ENCODE measurements at places on chromosomes 5 and 9.

DNA sequence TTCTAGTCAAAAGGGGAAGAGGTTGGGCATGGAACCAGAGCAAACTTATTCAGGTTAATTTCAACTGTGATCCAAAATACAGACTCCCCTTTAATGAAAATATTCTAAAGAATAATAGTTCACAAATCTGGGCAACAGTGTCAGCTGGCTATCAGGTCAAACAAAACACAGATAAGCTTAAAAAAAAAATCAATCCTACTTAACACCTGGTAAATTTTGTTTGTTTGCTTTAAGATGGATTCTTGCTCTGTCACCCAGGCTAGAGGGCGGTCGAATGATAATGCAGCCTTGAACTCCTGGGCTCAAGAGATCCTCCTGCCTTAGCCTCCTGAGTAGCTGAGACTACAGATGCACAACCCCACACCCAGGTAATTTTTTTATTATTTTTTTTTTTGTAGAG lies 89.0 kb downstream of the UBAP2 start:
- DNase-seq: no peak

DNA sequence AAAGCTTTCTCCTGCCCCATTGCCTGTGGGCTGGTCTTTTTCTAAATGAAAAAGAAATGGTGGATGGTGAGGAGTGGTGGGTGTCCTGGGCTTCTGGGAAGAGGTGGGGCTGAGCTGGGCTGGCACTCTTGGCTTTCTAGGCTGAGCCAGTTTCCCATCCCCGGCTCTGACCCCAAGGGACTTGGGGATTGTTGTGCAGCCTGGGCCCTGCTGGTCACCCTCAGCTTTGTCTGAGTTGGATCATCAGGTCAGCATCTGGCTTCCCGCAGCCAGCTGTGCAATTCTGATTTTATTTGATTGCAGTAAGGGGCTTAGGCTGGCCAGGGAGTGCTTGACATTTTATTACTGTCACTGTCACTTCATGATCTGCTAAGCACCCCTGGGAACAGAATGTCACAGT lies 25.3 kb downstream of the GLRA1 start:
- no peak for DNase-seq

DNA sequence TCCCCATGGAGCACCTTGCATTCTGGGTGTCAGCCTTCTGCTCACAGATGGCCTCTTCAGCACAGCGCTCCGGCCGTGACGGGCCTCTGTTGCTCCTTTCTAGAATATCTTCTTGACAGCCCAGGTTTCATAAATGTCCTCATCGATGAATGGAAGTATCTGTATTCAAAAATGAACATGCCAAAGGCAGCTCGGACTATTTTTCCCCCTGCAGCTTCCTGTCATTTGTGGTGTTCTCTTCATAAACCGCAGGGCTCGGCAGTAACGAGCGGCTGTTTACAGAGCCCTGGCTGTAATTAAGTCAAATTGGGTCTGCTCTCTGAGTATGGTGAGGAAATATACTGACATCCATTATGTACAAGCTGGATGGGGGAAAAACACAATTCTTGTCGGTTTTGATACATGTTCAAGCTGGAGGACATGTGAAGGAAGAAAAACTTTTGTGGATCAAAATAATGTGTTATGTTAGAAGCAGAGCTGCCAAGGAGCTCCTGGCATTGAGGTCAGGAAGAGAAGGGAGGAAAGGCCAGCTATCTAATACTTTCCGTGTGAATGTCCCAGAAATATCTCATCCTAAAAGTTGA lies 154.1 kb upstream of the CD180 start:
- DNase-seq: no peak

DNA sequence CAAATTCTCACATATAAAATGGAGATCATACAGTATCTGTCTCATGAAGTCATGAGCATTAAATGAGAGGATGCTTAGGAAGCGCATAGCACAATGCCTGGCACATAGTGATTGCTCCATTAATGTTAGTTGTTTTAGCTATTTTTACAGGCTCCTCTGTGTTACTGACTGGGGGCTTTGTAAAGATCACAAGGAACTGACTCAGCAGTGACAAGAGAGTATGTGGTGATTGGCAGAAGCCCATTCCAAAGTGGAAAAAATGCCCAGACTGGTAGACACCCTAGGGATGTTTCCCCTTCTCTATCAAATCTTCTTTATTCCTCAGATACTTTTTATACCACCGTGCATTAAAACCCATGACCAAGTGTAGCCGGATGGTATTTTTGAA lies 33.5 kb downstream of the ABLIM3 start:
- DNase-seq: no peak

All from Ammon's horn (tissue), 1 donor.